LNCaP clone FGC (cell line): ENCODE measurements at places on chromosomes 3 and 15.

DNA sequence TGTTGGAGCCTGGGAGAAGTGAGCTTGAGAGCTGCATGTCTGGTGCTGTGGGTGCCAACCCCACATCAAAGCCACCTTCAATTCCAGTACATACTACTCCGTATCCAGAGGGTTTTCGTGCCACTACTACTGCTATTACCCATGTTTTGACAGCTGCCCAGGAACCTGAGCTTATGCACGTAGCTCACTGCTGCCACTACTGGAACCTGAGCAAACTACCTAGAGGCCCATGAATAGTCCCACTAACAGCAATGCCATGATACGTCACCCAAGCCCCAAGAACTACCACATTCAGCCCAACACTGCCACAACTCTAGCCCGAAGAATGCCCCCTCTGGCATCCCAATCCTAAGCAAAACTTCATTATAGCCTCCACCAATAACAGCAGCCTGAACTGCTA, 215.2 kb upstream of the BCHE start:
- no peak for DNase-seq

DNA sequence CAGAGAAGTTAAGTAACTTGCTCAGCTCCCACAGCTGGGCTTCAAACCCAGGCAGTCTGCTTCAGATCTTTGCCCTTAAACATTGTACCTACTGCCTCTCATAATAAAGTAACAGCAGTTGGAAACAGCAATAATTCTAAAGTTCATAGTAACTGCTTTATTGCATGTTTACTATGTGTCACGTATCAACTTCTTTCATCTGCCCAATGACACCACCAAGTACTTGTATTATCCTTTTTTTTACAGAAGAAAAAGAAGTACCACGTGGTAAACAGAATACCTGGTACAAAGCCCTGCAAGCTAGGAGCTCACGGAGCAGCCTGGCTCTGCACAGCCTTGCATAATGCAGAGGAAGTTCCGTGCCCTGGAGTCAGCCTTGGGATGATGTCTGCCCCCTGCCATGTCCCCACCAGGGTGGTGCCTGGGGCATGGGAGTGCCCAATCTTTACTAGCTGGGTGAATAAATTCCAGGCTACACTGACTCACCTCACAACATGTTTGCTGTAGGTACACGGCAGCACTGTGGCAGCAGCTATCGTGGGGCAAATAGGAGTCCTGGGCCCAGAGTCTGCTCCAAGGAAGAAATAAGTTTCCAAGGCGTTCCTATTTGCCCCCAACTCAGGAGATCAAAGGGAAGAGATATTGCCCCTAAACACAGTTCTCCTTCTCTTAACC, 77.2 kb downstream of the LDHAL6B start:
- DNase-seq: peak; percentile 48

DNA sequence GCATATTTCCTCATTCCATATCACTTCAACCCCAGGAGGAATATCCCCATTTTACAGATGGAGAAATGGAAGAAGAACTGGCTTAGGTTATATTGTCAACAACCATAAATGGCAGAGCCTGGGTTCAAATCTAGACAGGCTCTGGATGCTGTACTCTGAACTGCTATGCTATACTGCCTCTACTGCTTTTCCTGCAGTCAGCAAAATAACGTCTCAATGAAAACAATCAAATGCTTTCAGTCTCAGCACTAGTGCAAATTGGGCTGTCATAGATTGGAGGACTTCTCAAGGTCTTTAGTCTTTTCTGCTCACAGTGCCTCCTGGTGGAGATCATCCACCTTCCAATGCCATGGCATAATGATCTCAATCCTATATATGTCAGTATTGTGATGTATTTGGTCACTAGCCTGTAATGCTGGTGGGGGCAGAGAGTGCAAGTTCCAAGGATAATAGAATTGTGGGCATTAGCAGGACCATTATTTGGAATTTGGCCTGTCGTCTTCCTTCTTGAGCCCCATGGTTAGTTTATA, 285.0 kb downstream of the CLSTN2 start:
- DNase-seq: no peak

- DNase-seq: no peak
Measured at GRCh38 chr3:41846850-41847249, 115.1 kb downstream of the ULK4 start.

- no peak for DNase-seq
Measured at GRCh38 chr3:172202797-172203196, 163.4 kb downstream of the FNDC3B start.

DNA sequence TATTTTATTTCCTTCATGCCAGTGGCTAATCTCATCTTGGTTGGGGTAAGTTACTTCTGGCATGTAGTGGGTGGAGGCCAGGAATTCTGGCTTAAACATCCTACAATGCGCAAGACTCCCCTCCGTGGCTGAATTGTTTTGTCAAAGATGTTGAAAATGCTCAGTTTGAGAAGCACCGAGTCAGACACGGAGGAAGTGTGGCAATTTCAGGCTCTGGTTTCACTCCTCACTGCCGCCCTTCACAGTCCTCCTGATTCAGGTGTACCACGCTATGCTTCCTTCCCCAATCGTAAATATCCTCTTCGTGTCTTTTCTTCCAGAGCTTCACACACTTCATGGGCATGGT, 150.7 kb downstream of the OPA1 start:
- DNase-seq: no peak

DNA sequence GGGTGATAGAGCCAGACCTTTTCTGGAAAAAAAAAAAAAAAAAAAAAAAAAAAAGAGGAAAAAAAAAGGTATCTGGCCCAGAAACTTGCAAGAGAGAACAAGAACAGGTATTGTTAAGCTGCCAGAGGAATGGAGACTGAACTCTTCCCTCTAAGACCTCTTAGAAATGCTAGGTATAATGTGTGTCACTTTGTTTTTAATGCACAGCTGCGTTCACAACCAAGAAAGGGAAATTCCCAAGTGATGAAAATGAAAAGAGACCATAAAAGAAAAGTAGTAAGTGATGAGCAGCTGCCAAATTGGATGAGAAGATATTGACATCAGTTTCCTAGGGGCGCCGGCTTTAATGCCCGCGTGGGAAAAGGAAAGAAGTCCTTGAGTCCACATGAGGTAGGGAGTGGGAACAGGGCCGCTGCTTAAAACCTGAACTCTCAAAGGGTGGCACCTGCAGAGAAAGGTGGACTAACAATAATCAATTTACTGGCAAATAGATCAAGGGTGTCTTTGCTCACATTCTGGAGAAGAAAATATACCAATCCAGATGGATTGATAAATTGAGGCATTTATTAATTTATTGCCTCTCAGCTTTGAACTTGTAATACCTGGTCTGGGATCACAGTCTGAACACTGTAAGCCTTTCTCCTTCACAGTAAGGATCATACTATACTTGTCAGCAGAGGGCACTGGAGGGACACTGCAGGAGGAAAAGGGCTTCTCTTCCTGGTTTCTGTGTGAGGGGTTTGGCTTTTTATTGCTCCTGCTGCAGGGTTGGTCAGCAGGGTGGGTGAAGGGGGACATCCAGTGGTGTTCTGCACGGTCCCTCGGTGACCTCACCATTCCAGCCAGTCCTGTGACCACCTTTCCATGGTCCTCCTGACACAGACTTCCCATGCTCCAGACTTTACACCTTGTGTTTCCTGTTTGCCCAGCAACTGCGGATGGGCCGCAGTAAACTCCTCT, 131.6 kb downstream of the AQP9 start:
- peak; percentile 45 for DNase-seq

DNA sequence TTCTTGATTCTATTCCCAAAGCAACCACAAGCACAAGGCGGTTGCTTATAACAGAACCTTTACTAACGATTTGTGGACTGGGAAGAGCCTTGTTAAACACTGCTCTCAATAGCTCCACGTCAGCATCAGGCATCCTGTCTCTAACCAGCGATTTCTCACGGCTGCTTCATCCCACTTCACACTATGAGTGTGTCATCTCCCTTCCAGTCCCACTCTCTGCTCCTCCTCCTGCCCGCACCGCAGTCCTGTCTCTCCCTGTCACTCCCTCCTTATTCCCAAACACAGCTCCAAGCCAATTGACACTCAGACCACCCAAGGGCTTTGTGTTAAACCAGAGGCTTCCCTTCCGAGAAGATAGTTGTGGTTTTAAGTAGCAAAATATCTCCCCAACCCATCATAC, 94.8 kb downstream of the ABHD5 start:
- DNase-seq: no peak

- DNase-seq: no peak
Measured at GRCh38 chr15:73832657-73833056, 40.7 kb upstream of the TBC1D21 start.

GRCh38 chr3:148238421-148238821, 459.3 kb upstream of the AGTR1 start:
- DNase-seq: no peak

- DNase-seq: no peak
Measured at GRCh38 chr3:55476515-55476914, 10.6 kb downstream of the WNT5A start.

DNA sequence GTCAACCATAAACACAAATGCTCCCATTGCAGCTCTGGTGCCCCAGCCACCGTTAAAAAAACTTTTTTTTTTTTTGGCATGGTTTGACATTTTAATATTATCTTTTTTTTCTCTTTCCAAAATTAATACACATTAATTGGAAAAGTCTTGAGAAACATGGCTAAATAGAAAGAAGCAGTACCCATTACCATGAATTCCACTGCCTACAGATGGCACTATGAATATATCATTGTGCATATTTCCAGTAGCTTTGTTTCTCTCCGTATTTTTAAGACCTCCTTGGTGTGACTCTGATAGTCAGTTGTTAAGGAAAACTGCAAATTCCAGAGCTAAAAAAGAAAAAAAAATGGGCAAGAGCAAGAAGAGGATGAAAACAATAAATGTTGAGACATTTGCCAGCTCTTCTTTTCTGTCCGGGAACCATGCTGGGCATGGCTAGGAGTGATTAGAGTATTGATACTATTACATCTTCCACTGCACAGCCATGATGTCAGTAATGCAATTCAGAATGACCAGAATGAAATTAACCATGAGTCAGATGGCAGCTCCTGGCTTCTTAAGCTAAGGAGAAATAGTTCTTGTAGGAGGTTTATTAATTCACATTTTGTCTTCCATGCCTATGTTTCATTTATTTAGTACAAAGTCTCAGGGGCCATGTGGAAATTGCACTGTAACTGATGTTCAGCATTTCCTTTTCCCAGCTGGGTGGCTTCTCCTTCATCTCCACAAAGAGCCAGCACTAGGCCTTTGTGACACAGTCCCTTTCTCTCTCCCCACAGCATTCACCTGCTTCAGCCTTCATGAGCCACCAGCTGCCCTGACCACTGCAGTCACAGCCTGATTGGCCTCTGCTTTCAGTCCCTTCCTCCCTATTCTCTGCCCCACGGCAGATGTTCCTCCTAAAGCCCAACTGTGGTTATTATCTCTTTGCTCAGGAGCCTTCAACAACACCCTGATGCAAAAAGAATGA, 31.8 kb downstream of the SLC7A14 start:
- DNase-seq: no peak
